MCF 10A (cell line): ENCODE measurements at places on chromosomes 4 and X.

GRCh38 chrX:82087699-82088098 is 885.8 kb downstream of the SH3BGRL start:
- DNase-seq = peak; percentile 6
- no peak overlapping the region for H3K4me3 ChIP-seq
- H3K4me1 ChIP-seq = peaks cover 9% of the 10 kb centered on the region
- no peak overlapping the region for H3K27ac ChIP-seq
- H3K36me3 ChIP-seq = no peaks in the 10 kb centered on the region

- H3K27ac ChIP-seq = no peak overlapping the region
- no peak for DNase-seq
- no peak overlapping the region for H3K4me3 ChIP-seq
- no peaks in the 10 kb centered on the region for H3K27me3 ChIP-seq
- H3K36me3 ChIP-seq = no peaks in the 10 kb centered on the region
Measured at GRCh38 chr4:187124331-187124730, 400.7 kb upstream of the FAT1 start.

- no peaks in the 10 kb centered on the region for H3K36me3 ChIP-seq
- no peaks in the 10 kb centered on the region for H3K27me3 ChIP-seq
- H3K4me1 ChIP-seq = no peaks in the 10 kb centered on the region
- H3K27ac ChIP-seq = no peak overlapping the region
- no peak for DNase-seq
Measured at GRCh38 chr4:177087499-177087898, 222.2 kb upstream of the NEIL3 start.

- DNase-seq = peak; percentile 88
- H3K36me3 ChIP-seq = no peaks in the 10 kb centered on the region
- no peak overlapping the region for H3K4me3 ChIP-seq
- H3K4me1 ChIP-seq = peaks cover 16% of the 10 kb centered on the region
- peak overlapping the region; percentile 62 for H3K27ac ChIP-seq
- peaks cover 11% of the 10 kb centered on the region for H3K27me3 ChIP-seq
Measured at GRCh38 chrX:95291561-95291960, 1393.1 kb upstream of the DIAPH2 start.

DNA sequence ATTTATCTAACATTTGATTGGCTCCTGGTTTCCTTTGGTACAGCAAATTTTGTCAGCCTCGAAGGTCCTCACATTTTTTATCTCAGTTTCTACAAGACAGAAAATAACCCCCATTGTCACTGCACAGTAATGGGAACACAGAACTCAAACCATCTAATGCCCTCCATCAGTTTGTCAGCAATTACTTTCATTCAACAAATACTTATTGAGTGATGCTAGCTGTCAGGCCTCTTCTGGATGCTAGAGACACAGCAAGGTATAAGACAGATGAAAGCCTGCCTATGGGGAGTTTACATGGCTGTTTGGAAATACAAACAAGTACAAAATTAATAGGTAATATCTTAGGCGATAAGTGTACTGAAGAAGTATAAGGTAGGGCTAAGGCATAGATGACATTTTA is 5.0 kb upstream of the HTN3 start:
- no peak overlapping the region for H3K4me3 ChIP-seq
- DNase-seq = no peak
- H3K27me3 ChIP-seq = peaks cover 30% of the 10 kb centered on the region
- no peaks in the 10 kb centered on the region for H3K4me1 ChIP-seq
- H3K27ac ChIP-seq = no peak overlapping the region
- no peaks in the 10 kb centered on the region for H3K36me3 ChIP-seq

DNA sequence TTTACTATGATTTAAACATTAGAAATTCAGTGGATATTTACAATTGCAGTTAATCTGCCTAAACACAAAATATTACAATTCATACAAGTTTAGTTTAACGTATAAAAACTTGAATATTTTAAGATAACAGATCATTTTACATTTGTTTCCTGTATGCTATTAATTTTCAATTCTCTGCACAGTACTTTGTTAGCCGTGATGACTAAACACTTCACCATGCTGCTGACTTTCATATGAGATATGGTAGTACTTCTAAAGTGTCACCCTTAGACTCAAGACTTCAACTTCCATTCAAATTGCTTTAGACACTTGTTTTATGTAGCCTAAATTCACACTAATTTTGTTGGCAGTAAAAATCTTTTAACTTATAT is 1646.4 kb upstream of the ADGRL3 start:
- H3K27me3 ChIP-seq = no peaks in the 10 kb centered on the region

DNA sequence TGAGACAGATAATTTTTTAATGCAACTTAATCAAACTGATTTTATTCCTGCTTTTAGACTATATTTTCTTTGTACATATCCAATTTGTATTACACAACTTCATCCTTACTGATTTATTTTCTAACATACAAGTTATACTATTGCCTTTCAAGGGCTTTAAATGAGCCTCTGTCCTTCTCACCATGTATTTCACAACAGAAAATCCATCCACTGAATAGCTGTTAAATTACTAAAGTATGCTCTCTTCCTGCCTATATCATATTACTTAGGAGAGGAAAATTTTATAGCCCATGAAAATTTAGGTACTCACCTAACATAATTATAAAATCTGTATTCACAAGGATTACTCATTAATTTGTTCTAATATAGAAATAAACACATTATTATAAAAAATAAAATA is 528.6 kb downstream of the ANKRD50 start:
- H3K27me3 ChIP-seq = no peaks in the 10 kb centered on the region
- H3K27ac ChIP-seq = no peak overlapping the region
- H3K4me1 ChIP-seq = peaks cover under 1% of the 10 kb centered on the region
- no peak for DNase-seq

- no peaks in the 10 kb centered on the region for H3K27me3 ChIP-seq
- no peaks in the 10 kb centered on the region for H3K36me3 ChIP-seq
- peak; percentile 23 for DNase-seq
- H3K4me3 ChIP-seq = no peak overlapping the region
- no peak overlapping the region for H3K27ac ChIP-seq
- no peaks in the 10 kb centered on the region for H3K4me1 ChIP-seq
Measured at GRCh38 chr4:177275999-177276398, 33.7 kb upstream of the NEIL3 start.

- H3K4me1 ChIP-seq = no peaks in the 10 kb centered on the region
- no peak for DNase-seq
- peaks cover 5% of the 10 kb centered on the region for H3K36me3 ChIP-seq
Measured at GRCh38 chrX:42771506-42772335, 6.2 kb downstream of the PPP1R2C start.

DNA sequence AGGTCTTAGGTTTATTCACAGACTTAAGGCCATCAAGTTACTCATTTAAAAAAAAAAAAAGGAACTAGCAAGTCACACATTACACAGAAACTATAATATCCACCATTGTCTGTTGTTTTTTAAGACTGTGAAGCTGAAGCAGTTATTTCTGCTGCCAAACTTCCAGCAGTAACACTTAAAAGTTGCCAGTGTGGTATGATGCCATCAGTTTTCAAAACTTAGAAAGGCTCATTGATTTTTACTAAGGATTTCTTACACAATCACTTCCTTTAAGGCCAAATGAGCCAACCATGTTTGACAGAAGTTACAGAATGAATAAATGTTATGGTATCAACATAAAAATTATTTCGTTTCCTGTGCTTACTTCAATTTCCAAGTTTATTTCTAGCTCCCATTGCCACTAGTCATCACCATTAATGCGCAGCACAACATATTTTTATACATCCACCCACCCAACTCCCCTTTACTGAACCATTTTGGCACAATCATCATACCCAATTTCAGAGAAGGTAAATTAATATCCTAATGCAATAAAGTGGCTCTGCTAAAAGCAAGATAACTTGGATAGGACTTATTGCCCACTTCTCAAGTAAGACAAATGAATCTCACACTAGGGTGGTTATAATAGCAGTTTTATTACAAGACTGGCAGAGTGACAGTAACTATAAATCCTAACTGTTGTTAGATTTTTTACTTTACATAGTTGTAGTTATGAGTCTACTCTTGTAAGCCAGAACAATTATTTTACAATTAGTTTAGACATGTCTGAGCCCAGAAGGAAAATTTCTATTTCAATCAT is 13.1 kb downstream of the PDGFC start:
- H3K4me3 ChIP-seq = no peak overlapping the region
- DNase-seq = peak; percentile 34
- no peaks in the 10 kb centered on the region for H3K27me3 ChIP-seq
- H3K4me1 ChIP-seq = peaks cover 52% of the 10 kb centered on the region

DNA sequence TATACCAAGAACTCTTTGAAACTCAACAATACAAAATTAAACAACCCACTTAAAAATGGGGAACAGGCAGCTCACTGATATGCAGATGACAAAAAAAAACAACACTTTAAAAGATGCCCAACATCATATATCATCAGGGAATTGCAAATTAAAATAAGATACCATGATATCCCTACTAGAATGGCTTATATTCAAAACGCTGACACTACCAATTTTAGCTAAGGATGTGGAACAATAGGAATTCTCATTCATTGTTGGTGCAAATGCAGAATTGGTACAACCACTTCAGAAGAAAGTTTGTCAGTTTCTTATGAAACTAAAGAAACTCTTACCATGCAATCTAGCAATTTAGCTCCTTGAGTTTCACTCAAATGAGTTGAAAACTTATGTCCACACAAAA is 259.0 kb upstream of the HS3ST1 start:
- no peak overlapping the region for H3K4me3 ChIP-seq
- no peak for DNase-seq
- H3K27ac ChIP-seq = no peak overlapping the region
- H3K4me1 ChIP-seq = no peaks in the 10 kb centered on the region
- no peaks in the 10 kb centered on the region for H3K36me3 ChIP-seq
- H3K27me3 ChIP-seq = no peaks in the 10 kb centered on the region
